ENCODE measurements at places on chromosomes 12 and 14. TPM values are rescaled to one million over a fixed set of nuclear protein-coding genes. Genes with fewer than 3 reads are reported as not detected.

Gene TIGAR
- 6.3 TPM for total RNA-seq

Gene NXPH4
- 4.0 TPM for total RNA-seq

Gene SLC10A1
- total RNA-seq, result not detected

Gene UBE3B
- 36.2 TPM for total RNA-seq

DNA sequence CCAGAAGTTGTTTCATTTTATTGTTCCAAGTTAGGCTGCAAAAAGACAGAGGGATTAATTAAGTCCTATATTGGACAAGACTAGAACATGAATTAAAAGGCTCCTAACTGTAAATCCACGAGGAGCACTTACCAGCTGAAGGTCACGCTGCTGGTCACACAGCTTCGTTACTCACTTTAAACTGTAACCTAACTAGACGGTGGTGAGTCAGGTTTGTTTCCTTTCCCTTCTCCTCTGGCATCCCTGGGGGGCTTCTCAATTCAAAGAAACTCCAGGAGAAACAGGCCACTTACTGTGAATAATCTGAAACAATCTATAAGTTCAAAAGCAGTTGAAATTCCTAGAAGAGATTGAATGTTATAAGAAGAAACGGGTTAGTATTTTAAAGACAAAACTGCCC is 331.4 kb downstream of the BCAT1 start:
- H3K27me3 ChIP-seq, result no peaks in the 10 kb centered on the region
- no peak for DNase-seq
- no peak overlapping the region for H3K27ac ChIP-seq
- H3K4me3 ChIP-seq, result no peak overlapping the region
- H3K4me1 ChIP-seq, result no peaks in the 10 kb centered on the region

- H3K27me3 ChIP-seq, result no peaks in the 10 kb centered on the region
- H3K4me1 ChIP-seq, result peaks cover 20% of the 10 kb centered on the region
- no peaks in the 10 kb centered on the region for H3K36me3 ChIP-seq
- no peak for DNase-seq
Measured at GRCh38 chr14:93712838-93713724, 75.2 kb downstream of the PRIMA1 start.

GRCh38 chr14:99094901-99095300 is 177.1 kb downstream of the BCL11B start:
- DNase-seq, result no peak
- no peak overlapping the region for H3K27ac ChIP-seq
- H3K27me3 ChIP-seq, result no peaks in the 10 kb centered on the region
- peaks cover 33% of the 10 kb centered on the region for H3K4me1 ChIP-seq

DNA sequence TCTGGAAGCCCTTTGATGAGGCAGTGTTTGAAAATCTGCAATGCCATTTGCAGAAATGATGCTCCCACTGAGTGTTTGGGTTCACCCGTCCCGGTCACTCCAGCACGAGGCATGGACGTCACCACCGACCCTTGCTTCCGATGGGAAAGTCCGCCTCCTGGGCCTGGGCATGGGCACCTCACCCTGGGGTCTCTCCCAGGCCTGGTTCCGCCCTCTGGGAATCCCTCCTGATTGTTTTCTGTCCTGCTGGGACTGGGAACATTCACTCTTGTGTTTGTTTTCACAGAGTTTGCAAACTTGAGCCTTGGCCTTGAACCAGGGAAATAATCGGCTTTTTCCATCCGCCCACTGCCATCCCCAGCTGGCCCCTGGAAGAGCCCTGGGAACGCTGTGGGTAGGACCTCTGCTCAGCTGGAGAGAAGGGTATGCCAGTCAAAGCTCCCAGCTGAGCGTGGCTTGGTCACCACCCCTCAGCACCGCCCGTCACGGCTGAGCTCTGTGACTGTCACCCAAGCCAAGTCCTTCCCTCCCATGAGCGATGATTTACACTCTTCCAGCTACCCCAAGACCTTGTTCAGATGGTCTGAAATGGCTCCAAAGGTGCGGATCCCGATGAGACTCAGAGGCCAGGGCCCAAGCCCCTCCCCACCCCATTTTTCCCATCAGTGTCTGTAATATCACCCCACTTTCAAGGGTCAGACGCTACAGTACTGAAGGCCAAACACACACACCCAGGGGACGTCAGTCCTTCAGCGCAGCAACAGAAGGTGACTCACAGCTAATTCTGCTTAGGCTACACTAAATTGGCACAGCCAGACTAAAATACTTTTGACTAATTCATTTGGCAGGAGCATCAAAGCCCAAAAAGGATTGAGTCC is 34.1 kb upstream of the FZD10 start:
- no peaks in the 10 kb centered on the region for H3K36me3 ChIP-seq
- DNase-seq, result no peak
- H3K27ac ChIP-seq, result peak overlapping the region; percentile 77
- H3K27me3 ChIP-seq, result no peaks in the 10 kb centered on the region
- peak overlapping the region; percentile 2 for H3K4me3 ChIP-seq

DNA sequence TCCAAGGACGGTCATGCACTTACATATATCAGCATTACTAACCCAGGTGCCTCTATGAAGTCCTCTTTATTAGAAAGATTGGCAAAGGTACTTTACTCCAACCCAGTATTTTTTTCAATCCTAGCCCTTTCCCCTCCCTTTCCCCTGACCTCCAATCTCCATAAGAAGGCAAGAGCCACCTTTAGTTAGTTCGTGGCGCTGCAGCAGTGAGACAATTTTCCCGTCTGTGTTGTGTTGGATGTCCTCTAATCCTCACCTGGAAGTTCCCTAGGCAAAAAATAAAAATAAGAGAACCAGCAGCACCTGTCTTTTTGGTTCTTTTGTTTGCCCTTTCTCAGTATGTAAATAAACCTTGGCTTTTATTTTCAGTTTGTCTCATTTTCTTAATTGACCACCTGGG is 439.6 kb upstream of the LRFN5 start:
- no peak overlapping the region for H3K27ac ChIP-seq
- DNase-seq, result no peak
- H3K36me3 ChIP-seq, result no peaks in the 10 kb centered on the region
- no peaks in the 10 kb centered on the region for H3K27me3 ChIP-seq
- H3K4me1 ChIP-seq, result no peaks in the 10 kb centered on the region

Measured in esophagus squamous epithelium (tissue), 5 donors.